Bronchus fibroblast of lung (primary cell): ENCODE measurements at places on chromosomes 11 and 22. TPM values are rescaled to one million over a fixed set of nuclear protein-coding genes. Genes with fewer than 3 reads are reported as not detected.

Gene UCP3
- total RNA-seq: 0.30 and 0.50 TPM in 2 replicates

Gene PLAAT4
- total RNA-seq: 5.0 and 6.7 TPM in 2 replicates

Gene TMPRSS5
- under 0.01 TPM in 2 replicates for total RNA-seq

Gene TRPM5
- total RNA-seq: not detected in 2 replicates

Gene APOA4
- total RNA-seq: not detected in 2 replicates

Gene CATSPER1
- 0.30 TPM in 1 of 2 replicates, not detected in the other for total RNA-seq

Gene MIOX
- total RNA-seq: 0.17 TPM in 1 of 2 replicates, not detected in the other

Gene CASP5
- total RNA-seq: not detected in 2 replicates

Gene HEPHL1
- total RNA-seq: not detected in 2 replicates

Gene ELMOD1
- total RNA-seq: 0.17 and 0.30 TPM in 2 replicates

Gene CCDC15
- 3.4 and 4.0 TPM in 2 replicates for total RNA-seq
